Stimulated activated CD8-positive, alpha-beta memory T cell treated with anti-CD3 and anti-CD28 coated beads, Interleukin-2, amount 100 ng/mL, for 48 hours (primary cell): ENCODE measurements at places on chromosomes 13 and 19.

GRCh38 chr13:98327371-98328270, 150.6 kb upstream of the RNF113B start:
- DNase-seq, result no peak

GRCh38 chr19:47210689-47211316, 20.2 kb downstream of the BBC3 start:
- peak; percentile 63 for DNase-seq

GRCh38 chr13:65368832-65369231, 1861.3 kb downstream of the PCDH9 start:
- DNase-seq, result no peak

DNA sequence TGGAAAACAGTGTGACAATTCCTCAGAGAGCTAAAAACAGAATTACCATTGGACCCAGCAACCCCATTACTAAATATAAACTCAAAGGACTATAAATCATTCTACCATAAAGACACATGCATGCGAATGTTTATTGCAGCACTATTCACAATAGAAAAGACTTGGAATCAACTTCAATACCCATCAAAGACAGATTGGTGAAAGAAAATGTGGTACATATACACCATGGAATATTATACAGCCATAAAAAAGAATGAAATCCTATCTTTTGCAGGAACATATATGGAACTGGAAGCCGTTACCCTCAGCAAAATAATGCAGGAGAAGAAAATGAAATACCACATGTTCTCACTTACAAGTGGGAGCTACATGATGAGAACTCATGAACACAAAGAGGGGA, 20.8 kb upstream of the FGF14 start:
- no peak for DNase-seq

DNA sequence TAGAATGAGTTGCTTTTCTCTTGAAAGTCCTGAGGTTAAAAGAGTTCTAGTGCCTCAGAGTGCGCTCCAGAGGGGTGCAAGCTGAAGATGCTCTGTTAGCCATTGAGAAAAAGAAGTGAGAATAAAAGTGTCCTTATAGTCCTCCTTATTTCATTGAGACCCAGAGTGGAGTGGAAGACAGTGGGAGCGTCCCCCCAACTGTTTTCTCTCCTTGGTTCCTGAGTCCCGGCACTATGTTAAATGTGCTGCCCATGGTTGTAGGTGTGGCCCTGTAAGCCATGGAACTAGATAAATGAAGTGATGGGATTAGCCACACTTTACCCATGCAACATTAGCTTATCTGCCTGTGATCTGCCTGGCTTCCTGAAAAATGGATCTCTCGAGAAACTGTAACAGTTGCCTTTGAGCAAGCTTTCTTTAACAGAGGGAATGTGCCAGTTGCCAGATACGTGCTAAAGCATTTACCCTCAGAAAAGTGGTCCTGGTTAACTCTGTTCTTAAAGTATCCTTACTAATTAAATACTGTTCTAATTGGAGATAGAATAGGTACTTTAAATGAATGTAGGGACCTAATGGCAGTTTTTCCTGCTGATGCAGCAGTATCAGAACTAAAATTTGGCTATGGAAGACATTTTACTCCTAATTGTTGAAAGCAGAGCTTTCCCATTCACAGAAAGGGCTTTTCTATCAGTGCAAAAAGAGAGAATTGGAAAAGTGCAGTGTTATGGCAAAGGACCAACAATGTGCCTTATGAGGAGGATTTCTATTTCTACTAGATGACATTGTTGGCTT, 21.4 kb upstream of the PSG9 start:
- no peak for DNase-seq

GRCh38 chr13:47673009-47673850, 327.8 kb downstream of the SUCLA2 start:
- no peak for DNase-seq

GRCh38 chr13:40460116-40460515, 206.3 kb downstream of the FOXO1 start:
- DNase-seq, result no peak

DNA sequence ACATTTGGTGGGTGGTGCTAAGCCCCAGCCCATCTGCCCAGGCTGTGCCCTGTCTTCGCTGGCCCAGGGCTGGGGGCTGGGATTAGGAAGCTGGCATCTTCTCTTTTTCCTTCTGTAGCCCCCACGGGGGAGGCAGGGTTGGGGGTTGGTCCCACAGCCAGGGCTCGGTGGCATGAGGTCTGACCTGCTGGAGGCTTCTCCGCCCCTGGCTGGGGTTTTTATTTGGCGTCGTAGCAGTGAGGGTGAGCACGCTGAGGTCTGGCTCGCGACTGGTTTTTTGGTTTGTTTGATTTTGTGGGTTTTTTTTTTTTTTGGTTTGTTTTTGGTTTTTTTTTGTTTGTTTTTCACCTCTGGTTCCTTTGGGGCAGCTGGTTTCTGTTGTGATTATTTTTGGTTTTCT, 14.7 kb downstream of the ZNF574 start:
- no peak for DNase-seq

GRCh38 chr19:43519436-43520088, 7.4 kb downstream of the ETHE1 start:
- peak; percentile 74 for DNase-seq

DNA sequence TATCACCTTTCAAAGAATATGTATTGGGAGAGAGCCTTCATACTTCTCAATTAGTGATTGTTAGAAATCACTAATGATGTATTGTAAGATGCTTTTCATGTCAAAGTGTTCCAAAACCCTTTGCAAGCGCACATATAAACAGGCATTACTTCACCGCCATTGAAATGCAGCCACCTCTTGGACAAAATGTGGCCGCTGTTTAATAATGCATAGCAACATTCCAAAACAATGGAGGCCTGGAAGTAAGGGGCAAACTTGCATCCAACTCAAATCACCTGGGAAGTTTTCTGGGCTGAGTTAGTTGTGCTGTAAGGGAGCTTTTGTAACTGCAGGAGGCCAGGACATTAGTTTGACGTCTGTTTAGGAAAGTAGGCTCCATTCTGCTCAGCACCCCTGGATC, 438.1 kb downstream of the FGF9 start:
- DNase-seq, result no peak

DNA sequence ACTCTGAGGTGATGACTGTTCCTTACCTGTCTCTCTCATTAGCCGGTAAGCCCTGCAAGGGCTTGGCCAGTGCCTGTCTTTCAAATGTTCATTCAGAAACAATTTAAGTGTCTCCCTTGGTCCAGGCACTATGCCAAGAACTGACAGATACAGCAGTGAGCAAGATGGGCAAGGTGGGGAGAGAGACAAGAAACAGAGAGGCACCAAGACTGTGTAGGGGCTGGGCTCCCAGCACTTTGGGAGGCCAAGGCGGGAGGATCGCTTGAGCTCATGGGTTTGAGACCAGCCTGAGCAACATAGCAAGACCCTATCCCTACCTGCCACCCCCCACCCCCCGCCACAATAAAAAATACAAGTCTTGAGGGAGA, 1.3 kb upstream of the CCNE1 start:
- no peak for DNase-seq

DNA sequence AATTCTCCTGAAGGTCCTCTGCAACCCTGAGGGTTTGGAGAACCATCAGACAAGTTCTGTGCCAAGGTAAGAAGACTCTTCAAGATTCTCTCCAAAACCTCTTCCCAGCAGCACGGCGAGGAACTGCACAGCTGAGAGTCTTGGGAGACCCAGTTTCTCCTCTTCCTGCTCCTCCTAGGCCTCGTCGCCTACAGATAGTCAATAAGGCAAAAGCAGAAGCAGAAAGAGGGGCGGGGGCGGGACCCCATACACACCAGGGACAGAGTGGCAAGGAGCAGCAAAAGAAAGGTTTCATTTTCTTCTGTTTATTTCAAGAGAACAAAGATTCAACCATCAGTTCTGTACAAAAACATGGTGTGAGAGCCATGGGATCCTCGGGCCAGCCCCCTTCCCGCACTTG, 9.1 kb downstream of the KDELR1 start:
- no peak for DNase-seq

DNA sequence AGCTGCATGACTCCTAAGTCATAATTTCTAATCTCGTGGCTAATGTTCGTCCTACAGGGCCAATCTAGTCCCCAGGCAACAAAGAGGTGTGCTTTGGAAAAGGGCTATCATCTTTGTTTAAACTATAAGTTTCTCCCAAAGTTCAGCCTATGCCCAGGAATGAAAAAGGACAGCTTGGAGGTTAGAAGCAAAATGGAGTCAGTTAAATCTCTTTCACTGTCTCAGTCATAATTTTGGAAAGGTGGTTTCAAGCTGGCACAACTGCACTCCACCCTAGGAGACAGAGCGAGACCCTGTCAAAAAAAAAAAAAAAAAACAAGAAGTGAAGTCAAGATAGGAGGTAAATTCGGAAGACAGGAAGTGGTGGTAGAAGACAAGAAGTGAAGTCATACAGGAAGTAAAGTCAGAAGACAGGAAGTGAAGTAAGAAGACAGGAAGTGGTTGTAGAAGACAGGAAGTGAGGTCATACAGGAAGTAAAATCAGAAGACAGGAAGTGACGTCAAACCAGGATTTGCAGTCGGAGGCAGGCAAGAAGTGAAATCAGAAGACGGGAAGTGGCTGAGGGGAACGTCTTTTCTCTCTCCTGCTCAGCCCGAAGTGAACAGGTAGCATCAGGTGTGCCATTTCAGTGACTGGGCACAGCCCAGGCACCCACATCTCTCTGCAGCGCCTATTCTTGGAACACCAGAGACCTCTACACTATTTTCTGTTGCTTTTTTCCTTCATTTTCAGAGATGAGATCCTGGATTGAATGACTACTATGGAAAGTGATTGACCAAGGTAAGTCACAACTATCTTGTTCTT, 32.2 kb downstream of the GP6 start:
- DNase-seq, result peak; percentile 14

DNA sequence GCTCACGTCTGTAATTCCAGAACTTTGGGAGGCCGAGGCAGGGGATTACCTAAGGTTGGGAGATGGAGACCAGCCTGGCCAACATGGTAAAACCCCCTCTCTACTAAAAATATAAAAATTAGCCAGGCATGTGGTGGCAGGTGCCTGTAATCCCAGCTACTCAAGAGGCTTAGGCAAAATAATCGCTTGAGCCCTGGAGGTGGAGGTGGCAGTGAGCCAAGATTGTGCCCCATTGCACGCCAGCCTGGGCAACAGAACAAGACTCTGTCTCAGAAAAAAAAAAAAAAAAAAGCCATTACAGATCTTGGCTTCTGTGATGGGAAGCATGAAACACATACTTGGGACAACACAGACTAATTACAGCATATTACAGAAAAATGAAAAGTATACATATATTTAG, 1404.5 kb upstream of the SPRY2 start:
- no peak for DNase-seq

DNA sequence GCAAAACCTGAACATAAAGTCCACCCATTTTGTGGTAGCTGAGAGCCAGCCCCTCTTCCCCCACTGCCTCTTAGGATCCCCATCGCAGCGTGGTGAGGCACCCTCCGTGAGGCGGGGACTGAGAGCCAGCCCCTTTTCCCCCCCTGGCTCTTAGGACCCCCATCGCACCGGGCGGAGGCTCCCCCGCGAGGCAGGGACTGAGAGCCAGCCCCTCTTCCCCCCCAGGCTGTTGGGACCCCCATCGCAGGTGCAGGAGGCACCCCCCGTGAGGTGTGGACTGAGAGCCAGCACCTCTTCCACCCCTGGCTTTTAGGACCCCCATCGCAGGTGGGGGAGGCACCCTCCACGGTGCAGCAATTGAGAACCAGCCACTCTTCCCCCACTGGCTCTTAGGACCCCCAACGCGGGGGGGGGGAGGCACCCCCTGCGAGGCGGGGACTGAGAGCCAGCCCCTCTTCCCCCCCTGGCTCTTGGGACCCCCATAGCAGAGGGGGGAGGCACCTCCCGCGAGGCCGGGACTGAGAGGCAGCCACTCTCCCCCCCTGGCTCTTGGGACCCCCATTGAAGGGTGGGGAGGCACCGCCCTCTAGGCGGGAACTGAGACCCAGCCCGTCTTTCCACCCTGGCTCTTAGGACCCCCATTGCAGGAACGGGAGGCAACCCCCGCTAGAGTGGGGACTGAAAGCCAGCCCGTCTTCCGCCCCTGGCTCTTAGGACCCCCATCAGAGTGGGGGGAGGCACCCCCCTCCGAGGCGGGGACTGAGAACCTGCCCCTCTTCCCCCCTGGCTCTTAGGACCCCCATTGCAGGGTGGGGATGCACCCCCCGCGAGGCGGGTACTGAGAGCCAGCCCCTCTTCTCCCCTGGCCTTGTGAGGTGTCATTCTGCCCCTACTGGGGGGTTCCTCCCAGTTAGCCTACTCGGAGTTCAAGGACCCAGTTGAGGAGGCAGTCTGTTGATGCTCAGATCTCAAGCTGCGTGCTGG, 366.4 kb upstream of the SPRY2 start:
- no peak for DNase-seq

GRCh38 chr19:57096685-57097361, 23.0 kb upstream of the USP29 start:
- DNase-seq, result no peak

GRCh38 chr13:76552807-76553206, 333.4 kb downstream of the KCTD12 start:
- DNase-seq, result no peak

DNA sequence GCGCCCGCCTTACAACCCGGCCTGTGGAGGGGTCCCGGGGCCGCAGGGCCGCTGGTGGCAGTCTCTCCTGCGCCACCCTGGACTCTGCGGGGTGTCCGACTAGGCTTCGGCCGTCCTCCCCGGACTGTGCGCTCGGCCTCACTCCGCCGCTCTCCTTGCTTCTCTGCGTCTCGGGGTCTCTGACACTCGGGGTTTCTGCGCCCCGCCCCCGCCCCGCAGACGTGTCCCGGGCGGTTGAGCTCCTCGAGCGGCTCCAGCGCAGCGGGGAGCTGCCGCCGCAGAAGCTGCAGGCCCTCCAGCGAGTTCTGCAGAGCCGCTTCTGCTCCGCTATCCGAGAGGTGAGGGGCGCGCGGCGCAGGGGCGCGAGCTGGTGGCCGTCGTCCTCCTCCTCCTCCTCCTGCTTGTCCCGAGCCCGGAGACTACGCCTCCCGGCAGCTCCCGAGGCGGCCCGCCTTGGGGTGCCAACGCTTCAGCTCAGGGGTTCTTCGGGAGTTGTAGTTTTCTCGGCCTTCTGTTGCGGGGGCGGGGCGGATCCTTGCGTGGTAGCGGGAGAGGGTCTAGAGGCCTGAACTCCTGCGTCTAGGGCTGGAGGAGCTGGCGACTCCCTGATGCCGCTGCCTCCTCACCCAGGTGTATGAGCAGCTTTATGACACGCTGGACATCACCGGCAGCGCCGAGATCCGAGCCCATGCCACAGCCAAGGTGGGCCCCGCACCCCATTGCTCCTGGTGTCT, 627 bp downstream of the LIN7B start:
- peak; percentile 40 for DNase-seq

DNA sequence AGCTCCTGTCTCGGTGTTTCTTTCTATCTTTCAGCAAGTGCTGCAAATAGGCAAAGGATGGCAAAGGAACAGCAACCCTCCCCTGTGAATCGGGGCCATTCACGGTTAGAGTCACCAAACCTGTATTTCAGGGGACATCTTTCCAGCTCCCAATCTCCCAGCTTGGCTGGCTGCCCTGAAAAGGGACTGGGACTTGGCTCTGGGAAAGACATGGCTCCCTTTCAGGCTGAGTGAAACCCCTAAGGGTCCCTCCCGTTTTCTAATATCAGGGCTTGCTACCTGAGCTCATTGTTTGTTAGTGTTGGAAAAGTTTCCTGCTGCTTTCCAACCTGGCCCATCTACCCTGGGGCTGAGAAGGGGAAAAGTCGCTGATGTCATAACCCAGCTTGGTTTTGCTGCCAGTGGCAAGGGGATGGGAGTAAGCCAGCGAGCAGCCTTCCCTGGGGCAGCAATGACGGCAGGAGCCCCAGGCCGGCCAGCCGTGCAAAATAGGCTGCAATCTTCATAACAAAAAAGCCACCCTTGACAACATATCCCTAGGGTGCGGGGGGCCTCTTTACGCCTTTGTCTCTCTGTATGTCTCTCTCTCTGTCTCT, 29.9 kb downstream of the SERP2 start:
- DNase-seq, result no peak

GRCh38 chr13:24863748-24864540, 100.0 kb downstream of the RNF17 start:
- DNase-seq, result no peak

- DNase-seq, result no peak
These were observed 20.4 kb downstream of the RBM26 start for GRCh38 chr13:79385694-79386093.
